Hematopoietic multipotent progenitor cell (in vitro differentiated cells): ENCODE measurements at places on chromosomes 6 and 20.

DNA sequence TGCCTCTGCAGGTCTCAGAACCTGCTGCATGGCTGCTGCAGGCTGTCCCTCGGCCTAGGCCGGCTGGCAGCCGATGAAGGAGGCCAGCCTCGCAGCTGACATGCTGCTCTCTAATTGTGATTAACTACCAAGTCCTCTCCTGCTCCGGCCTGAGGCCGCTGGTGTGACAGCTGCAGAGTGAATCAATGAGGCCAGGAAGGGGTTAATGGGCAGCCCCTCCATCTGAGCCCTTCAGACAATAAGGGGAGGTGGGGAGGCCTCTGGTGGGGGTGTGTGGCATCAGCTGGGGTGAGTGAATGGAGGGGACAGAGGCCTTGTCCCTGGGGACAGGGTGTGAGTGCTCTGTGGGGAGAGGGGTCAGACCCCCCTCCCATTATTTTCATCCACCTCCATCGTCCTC is 34.4 kb downstream of the SLC52A3 start:
- no peak for DNase-seq

GRCh38 chr6:32416036-32416435 is 9.1 kb upstream of the BTNL2 start:
- DNase-seq: no peak

DNA sequence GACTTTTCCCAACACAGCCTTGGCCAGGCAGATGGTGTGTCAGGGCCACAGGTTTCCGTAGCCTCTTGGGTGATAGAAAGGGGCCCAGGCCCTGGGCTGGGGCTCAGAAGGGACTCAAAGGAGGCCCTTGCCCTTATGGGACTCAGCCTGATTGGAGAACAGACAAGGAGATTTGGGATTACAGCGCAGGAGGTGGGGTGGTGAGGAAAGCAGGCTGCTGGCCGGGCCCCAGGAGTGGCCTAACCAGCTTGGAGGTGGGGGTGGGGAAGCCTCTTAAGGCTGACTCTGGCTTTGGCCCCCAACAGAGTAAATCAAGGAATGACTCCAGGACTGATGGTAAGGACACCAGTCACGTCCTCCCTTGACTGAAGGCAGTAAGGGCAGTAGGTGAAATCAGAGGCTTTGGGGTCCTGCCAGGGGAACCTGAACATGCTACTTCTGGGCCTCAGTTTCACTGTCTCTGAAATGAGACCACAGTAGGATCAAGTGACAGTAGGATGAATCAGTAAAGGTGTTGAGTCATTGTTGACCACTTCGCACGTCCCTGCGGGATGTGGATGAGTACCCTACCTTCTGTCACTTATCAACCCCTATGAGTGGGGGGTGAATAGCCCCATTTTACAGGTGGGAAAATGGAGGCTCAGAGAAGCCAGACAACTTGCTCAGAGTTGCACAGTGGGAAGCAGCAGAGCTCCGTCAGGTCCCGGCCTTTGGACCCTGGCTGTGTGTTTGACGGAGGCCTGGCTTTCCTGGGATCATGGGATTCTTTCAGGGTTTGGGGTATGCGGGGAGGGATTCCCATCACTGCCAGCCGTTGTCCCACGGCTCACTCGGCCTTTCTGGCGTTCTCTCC is 4.5 kb downstream of the SNAI1 start:
- no peak for DNase-seq

- no peak for DNase-seq
These were observed 161.7 kb downstream of the DTNBP1 start for GRCh38 chr6:15500901-15501825.

- peak; percentile 54 for DNase-seq
These were observed 23.9 kb downstream of the NOL4L start for GRCh38 chr20:32560989-32561830.

DNA sequence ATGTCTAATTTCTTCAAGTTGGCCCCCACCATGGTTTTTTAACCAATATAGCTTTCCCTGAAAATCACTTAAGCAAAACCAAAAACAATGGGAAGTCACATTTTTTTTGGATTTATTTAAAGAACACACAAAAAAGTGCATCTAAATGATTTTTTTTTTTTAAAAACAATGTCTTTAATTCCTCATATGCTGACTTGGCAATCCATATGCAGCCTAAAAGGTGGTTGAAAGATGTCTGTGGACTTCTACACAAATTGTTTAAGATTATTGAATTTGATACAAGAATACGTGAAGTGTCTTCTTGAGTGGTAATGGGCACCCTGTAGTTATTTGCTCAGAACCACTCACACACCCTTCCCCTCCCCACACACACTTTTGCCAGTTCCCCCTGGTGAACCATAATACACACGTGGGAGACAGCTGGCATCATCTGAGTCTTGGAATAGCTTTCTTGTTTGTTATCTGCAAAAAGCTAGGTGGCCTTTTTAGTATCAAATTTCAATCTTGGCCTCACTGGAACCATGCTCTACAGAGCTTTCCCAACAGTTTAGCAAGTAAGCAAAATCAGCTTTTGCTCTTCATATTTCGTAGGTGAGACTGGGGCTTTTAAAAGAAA is 60.9 kb upstream of the TULP1 start:
- no peak for DNase-seq

GRCh38 chr6:164185471-164185871 is 771.0 kb downstream of the QKI start:
- no peak for DNase-seq

- DNase-seq: no peak
These were observed 8.4 kb upstream of the HLA-DOA start for GRCh38 chr6:33017694-33018353.

GRCh38 chr6:154488248-154488593 is 22.3 kb downstream of the CNKSR3 start:
- DNase-seq: no peak

GRCh38 chr20:38139977-38140753 is 24.9 kb downstream of the TGM2 start:
- DNase-seq: no peak

GRCh38 chr6:125164696-125165095 is 11.1 kb downstream of the TPD52L1 start:
- DNase-seq: no peak

DNA sequence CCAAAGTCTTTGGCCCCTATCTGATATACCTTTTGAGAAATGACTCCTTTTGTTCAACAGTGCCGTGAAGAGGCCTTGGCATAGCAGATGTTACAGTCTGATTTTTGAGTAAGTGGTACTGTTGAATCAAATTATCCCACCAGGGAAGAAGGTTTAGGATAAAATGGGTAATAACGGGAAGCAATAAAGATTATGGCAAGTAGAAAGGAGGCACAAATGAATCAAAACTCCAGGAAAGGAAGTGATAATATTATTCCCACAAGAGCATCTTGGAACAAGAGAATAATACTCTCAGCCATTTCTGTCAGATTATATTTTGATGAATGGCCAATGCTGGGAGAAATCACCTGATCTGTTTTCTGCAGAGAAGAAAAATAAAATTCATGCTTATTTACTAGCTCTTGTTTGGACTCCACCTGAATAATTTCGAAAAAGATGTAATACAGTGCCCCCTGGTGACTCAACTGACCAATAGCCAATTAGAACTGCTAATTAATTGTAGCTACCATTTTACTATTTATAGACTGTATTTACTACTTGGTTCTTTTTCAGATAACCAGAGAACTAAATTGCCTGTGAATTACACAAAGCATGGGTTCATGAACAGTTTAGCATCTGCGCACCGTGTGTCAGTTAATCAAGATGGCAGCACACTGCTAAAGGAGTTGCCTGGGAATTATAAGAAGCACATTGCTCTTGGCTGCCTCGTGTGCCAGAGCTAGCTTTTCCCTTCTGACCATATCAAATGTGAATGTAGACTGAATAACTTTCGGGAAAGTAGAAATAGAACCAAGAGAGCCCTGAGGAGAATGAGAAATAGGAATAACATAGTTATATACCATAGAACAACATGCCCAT is 78.5 kb upstream of the TRDN start:
- peak; percentile 24 for DNase-seq

DNA sequence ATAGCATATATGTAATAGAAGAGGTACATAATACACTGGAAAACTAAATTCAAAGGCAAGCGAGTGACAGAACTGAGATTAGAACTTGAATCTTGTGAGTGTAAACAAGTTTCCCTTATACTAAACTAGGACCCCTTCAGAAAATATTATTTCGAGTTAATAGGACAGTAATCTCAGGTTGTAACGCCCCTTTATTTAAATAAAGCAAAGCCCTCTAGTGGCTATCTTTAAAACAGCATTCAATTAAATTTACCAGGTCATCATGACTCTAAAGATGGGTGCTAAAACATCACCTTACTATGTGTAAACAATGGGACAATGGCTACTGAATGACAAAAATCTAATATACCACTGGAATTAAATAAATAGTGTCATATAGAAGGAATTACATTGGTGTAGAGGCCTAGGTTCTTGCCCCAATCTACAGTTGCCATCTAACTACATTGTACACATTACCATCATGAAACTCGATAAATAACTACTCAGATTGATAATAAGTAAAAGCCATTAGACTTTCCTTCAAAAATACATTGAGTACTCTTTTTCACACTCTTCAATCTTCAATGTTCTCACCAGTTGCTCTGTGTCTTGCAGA is 255.4 kb upstream of the IRAK1BP1 start:
- DNase-seq: peak; percentile 1

GRCh38 chr6:73691512-73691911 is 4.5 kb upstream of the CD109 start:
- DNase-seq: no peak

DNA sequence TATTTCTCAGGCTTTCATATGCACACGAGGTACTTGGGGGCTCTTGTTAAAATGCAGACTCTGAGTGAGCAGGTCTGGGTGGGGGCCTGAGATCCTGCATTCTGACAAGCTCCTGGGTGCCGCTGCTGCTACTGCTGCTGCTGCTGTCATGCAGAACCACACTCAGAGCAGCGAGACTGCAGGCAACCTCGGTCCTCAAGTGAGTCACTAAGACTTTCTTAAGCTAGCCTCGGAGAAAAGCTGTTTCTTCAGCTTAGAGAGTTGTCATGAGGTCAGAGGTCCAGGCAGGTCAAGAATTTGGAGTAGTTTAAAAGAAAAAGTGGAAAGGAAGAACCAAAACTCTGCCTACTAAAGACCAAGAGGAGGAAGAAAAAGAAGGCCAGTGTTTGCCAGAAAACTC is 92.9 kb downstream of the SPTLC3 start:
- no peak for DNase-seq

GRCh38 chr6:136235233-136235564 is 14.9 kb downstream of the MTFR2 start:
- no peak for DNase-seq

DNA sequence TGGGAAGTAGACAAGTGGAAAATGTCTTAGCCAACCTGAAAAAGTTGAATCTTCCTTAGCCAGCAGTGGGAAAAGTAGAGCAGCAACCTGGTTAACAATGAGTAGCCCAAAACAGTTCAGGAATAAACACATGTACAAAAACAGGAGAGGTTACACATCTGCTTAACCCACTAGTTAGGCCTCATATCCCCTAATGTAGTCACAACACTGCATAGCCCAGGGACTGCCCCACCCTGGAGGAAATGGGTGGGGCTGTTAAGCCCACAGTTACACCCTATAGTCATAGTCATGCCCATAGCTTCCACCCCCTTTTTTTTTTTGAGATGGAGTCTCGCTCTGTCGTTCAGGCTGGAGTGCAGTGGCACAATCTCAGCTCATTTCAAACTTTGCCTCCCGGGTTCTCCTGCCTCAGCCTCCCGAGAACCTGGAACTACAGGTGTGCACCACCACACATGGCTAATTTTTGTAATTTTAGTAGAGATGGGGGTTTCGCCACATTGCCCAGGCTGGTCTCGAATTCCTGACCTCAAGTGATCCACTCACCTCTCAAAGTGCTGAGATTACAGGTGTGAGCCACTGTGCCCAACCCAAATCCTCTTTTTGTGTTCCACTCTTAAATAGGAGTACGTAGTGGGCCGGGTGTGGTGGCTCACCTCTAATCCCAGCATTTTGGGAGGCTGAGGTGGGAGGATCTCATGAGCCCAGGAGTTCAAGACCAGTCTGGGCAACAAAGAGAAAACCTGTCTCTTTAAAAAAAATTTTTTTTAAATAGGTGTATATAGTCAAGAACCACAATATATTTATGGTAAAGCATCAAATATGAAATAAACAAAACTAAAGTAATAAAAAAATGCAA is 24.5 kb downstream of the ILRUN start:
- peak; percentile 79 for DNase-seq

- no peak for DNase-seq
These were observed 7.7 kb downstream of the ZNF341 start for GRCh38 chr20:33739493-33739892.

- no peak for DNase-seq
These were observed 314.1 kb upstream of the SLC35B3 start for GRCh38 chr6:8749465-8749864.
